Tibial nerve (tissue), 4 donors: ENCODE measurements at places on chromosomes 13 and 19.

DNA sequence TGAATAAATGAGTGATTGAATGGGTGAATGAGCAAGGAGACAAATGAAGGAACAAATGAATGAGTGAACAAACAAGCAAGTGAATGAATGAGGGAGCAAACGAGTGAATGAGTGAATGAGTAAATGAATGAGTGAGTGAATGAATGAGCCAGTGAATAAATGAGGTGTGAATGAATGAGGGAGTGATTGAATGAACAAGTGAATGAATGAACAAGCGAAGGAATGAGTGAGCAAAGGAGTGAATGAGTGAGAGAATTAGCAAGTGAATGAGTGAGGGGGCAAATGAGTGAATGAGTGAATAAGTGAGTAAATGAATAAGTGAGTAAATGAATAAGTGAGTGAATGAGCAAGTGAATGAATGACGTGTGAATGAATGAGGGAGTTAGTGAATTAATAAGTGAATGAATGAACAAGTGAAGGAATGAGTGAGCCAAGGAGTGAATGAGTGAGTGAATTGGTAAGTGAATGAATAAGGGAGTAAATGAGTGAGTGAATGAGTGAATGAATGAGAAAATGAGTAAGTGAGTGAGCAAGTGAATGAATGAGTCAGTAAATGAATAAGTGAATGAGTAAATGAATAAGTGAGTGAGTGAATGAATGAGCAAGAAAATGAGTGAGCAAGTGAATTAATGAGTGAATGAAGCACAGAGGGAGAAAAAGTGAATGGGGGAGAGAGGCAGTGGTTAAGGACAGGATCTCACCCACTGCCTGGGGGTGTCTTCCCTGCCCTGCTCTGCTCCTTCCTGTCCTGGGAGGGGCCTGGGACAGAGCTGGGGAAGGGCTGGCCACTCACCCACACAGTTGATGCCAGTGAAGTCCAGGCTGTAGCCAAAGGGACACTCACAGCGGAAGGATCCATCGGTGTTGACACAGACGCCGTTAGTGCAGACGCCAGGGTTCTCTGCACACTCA, 36.4 kb downstream of the CCL25 start:
- no peak for DNase-seq

DNA sequence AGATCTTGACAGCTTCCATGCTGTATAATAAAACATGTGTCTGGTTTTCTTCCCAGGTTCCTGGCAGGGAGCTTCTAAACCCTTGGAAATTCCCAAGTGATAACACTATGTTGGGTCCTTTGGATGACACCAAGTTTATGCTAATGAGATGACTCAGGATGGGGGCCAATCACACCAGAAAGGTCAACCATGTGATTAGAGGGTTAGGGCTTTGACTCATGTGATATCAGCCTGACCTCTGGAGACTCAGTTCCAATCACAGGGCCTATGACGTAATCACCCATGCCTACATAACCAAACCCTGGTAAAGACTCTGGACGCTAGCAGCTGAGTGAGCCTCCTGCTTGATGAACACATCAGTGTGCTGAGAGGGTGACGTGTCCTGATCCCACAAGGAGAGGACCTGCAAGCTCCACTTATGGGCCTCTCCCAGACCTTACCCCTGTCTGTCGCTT, 203.6 kb downstream of the DCLK1 start:
- no peak for DNase-seq

DNA sequence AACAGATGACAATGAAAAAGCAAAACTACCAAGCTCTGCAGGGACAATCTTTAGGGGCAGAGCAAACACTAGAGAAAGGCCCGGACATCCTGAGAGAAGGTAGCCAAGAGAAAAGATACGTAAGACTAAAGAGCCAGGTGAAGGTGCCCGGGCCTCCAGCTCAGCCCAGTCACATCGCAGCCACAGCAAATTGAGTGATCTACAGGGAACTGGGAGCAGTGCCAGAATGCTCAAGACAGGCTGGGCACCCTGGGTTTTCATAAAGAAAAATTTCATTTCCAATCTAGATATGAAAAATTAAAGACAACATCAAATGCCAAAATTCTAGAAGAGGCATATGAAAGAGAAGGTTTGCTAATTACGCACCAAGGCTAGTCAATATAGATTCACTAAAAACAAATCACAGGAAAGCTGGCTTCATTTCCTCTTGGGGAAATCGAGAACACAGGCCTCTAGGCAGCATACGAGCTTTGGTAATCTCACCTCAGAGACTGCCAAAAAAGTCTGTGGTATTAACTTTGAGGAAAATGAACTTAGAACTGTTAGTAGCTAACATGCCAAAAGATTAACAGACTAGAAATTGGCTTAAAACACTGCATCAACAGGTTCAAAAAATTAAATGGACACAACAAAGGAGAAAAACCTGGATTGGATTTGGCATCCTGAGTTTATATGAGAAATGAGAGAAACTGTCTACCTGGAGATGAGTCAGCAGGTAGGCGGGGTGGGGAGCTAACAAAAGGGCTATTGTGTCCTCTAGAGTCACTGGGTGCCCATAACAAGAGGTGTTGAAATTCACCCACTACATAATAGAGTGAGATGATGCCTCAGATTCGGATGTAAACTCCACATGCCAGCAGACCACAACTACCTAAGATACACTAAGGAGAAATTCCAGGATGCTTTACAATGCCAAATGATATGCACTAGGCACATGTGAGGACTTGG, 6.6 kb downstream of the ANKRD10 start:
- DNase-seq, result no peak

- DNase-seq, result no peak
Measured at GRCh38 chr13:59299584-59299983, 864.1 kb downstream of the DIAPH3 start.

GRCh38 chr13:21475115-21475514, 16.0 kb upstream of the ZDHHC20 start:
- DNase-seq, result no peak

DNA sequence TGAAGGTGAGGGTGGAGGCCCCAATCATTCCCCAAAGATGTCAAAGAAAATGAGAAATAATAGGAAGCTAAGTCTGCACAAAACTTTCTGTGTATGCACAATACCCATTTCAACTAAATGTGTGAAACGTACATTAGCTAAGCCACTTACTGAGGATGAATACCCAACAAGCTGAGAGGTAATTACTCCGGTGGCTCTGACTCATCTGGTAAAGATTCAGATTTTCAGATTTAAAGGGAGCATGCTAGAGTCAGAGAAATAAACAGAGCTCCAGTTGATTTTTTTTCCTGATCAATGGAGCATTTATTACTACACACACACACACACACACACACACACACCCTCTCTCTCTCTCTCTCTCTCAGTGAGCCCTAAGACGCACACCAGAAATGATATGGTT, 194.8 kb upstream of the ARGLU1 start:
- DNase-seq, result no peak

GRCh38 chr13:44048326-44048725, 168.6 kb downstream of the LACC1 start:
- no peak for DNase-seq
